Right forelimb (tissue), 1 donor: ENCODE measurements at places on chromosomes 5 and 9.

DNA sequence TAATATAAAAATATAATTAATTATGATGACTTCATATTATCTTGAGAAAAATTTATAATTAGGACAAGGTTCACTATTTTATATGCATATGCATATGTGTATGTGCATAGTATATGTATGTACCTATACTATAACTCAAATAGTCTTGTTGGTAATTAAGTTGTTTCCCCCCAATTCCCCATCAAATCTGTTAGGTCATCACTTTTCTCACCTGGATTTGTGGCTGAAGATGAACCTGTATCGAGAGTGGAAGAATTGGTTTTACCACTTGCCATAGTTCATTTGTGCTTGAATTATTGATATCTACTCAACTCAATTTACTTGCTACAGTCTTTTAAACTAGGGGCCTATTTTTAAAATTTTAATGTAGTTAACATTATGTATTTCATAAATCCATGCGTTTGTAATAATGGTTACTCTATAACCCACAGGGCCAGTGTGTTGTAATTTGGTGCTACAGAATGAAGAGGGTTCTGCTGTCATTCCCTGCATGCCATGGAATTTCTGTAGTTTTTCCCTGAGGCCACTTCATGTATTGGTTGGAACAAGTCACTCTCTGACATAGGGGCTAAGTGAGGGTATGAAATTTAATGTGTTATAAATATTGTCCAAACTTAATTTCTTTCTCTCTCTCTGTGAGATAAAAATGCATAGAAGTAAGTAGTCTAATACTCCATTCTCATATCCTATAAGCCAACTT lies 74.9 kb downstream of the TAF11L14 start:
- DNase-seq: no peak

GRCh38 chr9:19901586-19901985 lies 112.7 kb upstream of the SLC24A2 start:
- no peak for DNase-seq

- no peak for DNase-seq
Measured at GRCh38 chr9:80948066-80948465, 741.3 kb downstream of the TLE1 start.

DNA sequence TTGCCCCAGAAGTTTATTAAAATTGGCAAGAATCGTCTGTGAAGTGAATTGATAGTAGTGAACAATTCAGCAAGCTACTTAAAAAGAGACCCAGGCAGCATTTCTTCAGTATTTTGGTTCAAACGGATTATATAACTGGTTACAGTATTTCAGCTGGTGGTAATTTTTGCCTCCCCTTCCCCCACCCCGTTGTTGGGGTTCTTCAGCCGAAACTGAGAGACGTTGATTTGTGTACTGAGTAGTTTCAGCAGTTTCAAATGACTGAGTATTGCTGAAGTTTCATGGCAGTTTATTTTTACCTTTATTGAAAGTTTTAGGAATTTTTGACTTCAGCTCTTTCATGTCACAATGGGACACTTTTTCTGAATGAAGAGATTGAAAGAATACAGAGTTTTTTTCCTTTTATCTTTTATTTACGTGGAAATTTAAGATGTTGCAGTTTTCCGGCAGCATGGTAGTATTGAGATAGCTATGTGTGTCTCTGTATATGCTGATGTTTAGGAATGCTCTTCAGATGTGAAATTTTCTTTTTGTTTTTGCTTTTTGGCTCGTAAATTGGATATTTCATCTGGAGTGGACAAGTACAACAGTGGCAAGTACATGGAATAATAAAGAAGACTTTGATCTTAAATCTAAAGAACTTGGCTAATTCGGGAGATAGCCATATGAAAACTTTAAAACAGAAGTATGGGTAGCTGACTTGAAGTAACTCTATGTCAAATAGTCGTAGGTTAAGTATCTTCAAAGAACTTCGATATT lies 1.9 kb downstream of the GPBP1 start:
- peak; percentile 46 for DNase-seq

GRCh38 chr5:1666812-1667588 lies 132.6 kb downstream of the MRPL36 start:
- DNase-seq: peak; percentile 83

DNA sequence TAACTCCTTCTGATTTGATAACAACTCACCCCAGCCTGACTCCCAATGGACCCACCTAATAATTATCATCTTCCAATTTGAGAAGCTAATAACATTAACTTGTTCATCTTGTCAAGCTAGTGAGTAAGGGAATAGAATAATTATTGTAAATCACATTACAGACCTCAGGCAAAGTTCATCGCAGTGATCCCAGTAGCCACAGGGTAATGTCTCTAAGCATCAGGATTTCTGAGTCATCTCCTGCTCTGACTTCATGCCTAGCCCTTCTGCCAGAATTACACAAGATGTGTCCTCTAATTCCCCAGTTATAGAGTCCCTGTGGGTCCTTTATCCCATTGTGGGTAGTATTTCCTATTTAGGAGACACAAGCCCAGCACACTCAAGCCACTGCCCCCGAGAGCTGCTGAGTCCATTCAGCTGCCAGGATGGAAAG lies 365.7 kb downstream of the DEPDC1B start:
- DNase-seq: no peak

DNA sequence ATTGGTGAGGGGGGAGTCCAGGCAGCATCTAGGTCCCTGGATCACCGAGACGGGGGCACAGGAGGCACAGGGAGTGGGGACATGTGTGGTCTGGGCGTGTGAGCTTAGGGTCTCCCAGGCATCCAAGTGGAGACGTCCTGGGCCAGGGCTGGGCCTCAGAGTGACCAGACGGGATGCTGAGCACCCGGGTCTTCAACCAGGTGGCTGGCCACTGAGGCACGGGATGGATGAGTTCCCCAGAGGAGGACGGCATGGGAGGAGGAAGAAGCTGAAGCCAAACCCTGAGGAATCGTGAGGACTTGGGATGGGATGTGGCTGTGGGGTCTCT lies 88.0 kb downstream of the LMX1B start:
- DNase-seq: peak; percentile 25

GRCh38 chr5:167821669-167822068 lies 469.8 kb upstream of the WWC1 start:
- DNase-seq: no peak

- no peak for DNase-seq
Measured at GRCh38 chr5:77960305-77960704, 184.2 kb upstream of the TBCA start.
